ENCODE measurements at places on chromosomes 5 and 9.
A peak's percentile ranks its signal among the peaks of the same experiment; 100 is the strongest.

- DNase-seq, result no peak
These were observed 157.2 kb downstream of the MED10 start for GRCh38 chr5:6221141-6221626.

DNA sequence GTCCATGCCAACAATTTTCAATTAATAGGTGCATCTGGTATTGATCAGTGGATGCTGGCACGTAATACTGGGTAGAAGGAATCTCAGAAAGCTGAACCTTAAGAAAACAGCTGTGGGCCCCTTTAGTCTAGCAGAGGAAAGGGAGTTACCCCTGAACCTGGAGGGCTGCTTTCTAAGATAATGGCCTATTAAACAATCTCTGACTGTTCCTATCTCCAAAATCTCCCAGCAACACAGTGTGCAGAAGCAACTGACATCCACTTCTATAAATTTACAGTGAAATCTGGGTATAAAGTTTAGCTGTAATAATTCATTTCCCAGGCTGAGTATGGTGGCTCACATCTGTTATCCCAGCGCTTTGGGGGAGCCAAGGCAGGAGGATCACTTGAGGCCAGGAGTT lies 198.8 kb downstream of the MAPKAP1 start:
- no peak for DNase-seq

- no peak for DNase-seq
These were observed 6.1 kb downstream of the NSMF start for GRCh38 chr9:137452761-137453642.

DNA sequence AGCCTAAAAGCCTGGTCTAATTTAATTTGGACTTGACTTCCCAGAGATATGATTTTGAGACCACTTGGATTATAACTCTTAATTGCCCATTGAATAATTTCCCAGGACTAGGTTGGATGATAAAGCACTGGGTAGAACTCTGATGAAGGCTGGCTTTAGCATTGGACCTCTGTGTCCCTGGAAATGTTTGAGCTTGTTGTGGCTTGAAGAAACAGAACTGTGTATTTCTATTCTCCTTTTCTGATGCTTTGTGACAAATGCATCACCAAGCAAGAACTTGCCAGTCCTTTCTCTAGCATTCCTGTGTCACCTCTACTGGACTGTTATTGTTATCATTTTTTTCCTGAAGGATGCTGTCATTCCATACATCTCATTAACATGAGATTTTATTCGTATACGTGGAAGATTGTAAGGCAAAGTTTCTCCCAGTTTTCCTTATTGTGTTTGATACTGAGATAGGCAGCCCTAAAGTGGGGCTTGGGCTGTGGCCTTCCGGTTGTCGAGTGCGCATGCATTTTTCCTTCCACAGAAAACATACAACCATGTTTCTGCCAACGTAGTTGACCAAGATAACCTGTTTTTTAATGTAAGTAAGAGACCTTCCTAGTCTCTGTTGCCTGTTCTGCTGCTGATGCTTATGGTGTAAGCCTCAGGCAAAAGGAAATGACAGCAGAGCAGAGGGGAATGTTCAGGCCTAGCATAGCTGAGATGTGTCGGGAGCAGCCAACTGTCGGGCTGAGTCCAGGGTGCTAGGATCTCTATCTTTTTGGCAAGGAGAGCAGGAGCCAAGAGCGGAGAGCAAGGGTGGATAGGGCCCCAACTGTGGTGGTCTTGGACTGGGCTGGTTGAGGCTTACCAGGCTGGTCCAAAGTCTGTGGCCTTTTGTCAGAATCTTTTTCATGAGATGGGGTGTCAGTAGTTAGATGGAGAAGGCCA lies 2.3 kb downstream of the NTRK2 start:
- no peak for DNase-seq

DNA sequence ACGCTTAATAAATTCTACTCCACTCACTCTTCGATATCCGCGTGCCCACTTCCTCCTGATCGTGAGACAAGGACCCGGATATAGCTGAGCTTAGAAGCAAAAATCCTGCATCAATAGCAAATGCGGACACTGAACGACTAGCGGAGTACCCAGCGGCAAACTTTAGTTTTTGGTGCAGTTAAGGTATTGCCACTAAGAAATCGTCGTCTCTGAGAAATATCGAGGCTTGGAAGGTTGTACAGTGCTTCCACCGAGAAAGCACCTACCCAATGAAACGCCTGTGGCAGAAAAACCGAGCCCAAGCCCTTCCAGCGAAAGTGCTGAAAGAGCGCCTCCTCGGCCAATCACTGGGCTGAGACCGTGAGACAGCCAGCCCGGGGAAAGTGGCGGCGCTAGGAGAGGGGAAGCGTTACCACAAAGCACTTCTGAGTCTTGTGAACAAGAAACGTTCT lies 32.2 kb downstream of the ANXA2R start:
- peak; percentile 94 for DNase-seq

- no peak for DNase-seq
These were observed 21.2 kb upstream of the PANK3 start for GRCh38 chr5:168600409-168600808.

DNA sequence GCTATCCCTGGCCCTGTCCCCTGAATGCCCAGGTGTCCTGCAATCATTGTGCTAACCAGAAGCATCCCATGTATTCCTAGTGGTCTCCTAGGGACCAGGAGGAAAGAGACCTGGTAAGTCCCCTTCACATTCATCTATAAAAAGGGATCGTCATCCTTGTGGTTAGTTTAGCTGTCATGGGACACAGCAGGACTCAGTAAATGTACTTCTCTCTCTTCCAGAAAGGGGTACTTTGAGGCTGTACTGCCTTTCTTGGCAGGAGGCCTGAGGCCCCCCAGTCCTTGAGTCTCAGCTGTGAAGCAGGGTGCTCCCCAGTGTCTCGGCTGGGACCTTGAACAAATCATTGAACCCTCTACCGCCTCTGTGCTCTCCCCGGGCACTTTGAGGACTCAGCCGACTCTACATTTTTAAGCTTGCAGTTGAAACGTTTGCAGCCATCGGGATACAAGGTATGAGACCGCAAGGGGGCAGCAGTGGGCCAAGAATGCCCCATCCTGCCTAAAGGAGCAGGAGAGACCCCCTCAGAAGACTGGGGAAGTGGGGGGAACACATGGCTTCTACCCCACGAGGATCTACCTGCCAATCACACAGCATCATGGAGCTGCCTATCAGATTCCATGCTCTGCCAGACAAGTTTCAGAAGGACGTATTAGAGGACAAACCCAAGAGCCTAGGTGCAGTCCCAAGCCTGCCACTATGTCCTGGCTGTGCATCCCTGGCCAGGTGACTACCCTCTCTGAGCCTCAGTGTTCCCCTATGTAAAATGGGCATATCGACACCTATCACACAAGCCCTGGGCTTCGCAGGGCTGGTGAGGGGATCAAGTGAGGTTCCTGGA lies 2.4 kb upstream of the PHYKPL start:
- DNase-seq, result peak; percentile 80

GRCh38 chr9:107213561-107214028 lies 69.5 kb upstream of the RAD23B start:
- peak; percentile 85 for DNase-seq

- DNase-seq, result peak; percentile 43
These were observed 225.9 kb downstream of the PIK3R1 start for GRCh38 chr5:68441309-68442073.

GRCh38 chr5:132669966-132670882 lies 3.6 kb upstream of the IL4 start:
- DNase-seq, result no peak

DNA sequence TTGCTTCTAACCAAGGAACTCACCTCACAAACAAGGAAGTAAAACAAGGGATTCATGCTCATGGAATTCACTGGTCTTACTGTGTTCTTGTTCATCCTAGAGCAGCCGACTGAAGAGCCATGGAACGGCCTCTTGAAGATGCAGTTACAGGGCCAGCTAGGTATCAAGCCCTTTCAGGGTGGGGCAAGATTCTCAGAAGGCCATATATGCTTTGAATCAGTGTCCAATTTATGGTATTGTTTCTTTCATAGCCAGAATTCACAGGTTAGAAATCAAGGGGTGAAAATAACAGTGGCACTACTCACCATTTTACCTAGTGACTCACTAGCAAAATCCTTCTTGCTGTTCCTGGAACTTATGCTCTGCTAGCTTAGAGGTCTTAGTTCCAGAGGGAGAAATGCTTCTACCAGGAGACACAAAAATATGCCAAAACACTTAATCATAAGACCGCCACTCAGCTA lies 159.5 kb upstream of the CDH10 start:
- DNase-seq, result no peak

- no peak for DNase-seq
These were observed 43.7 kb upstream of the HAND1 start for GRCh38 chr5:154521756-154522155.

DNA sequence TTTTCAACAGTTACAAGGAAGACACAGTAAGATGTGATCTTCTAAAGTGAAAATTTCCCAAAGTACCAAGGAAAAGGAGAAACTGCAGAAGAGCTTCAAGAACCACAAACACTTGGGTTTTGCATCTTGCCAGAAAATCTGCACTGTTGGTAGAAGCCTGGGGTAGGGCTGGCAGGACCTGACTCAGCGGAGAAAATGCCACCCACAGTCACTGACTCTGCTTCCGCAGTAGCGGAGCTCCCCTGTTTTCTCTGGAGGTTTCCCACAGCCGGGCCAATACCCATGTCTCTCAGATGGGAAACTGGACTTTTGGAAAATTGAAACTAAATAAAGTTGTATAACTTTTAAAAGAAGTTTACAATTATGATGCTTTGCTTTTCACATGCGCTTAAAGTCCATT lies 104.2 kb downstream of the MEF2C start:
- no peak for DNase-seq

GRCh38 chr9:79757881-79758669 lies 186.3 kb downstream of the TLE4 start:
- no peak for DNase-seq

DNA sequence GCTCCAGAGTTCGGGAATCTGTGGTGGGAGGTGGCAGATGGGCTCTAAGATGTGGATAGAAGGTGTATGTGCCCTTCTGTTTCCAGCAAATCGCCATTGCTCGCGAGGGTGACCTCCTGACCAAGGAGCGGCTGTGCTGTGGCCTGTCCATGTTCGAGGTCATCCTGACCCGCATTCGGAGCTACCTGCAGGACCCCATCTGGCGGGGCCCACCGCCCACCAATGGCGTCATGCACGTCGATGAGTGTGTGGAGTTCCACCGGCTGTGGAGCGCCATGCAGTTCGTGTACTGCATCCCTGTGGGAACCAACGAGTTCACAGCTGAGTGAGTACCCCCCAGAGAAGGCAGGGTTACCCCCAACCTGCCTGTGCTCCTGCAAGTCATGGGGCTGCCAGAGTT lies 70.9 kb upstream of the NIPAL4 start:
- DNase-seq, result no peak

DNA sequence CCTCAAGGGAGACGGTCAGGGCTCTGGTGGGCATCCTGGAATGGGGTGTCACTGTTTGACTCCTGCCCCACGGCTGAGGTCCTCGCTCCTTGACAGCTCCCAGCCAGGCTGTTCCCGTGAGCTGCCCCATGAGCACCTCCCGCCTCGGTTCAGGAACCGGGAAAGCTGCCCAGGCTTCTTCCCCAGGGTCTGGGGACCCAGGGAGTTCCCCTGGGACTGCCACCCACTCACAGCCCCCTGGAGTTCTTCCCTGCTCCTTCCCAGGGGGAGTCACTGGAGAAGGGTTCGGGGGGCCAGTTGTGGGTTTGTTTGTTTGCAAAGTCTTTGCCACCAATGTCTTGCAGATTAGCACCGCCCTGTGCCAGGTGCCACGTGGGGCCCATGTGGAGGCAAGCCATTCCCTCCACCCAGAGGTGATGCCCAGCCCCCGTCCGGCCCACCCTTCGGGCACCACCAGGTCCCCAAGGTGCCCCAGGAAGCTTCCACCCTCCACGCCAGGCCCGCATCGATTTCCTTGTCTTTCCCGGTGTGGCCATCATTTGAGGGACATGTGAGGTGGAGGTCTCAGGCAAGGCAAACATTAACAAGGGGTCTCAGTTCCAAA lies 1.3 kb downstream of the PLPP7 start:
- DNase-seq, result no peak

DNA sequence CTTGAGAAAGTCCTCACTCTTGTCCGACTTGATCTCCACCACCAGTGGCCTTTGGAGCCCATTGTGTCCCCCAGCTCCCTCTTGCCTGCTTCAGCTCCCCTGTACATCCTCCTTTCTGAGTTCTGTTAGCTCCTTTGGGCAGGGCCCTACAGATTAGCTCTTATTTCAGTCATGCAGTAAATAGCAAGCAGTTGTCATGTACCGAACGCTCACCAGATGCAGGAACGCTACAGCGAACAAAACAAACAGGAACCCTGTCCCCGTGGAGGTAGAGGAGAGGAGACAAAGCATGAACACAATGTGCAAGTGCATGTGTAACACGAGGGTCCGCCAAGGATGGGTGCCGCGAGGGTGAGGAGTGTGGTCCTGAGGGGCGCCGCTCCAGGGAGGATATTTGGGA lies 111.3 kb downstream of the PDZD2 start:
- DNase-seq, result no peak

GRCh38 chr5:146751781-146752401 lies 126.7 kb downstream of the PPP2R2B start:
- DNase-seq, result peak; percentile 83

GRCh38 chr9:136975644-136976043 lies 1.7 kb upstream of the PTGDS start:
- DNase-seq, result peak; percentile 44

DNA sequence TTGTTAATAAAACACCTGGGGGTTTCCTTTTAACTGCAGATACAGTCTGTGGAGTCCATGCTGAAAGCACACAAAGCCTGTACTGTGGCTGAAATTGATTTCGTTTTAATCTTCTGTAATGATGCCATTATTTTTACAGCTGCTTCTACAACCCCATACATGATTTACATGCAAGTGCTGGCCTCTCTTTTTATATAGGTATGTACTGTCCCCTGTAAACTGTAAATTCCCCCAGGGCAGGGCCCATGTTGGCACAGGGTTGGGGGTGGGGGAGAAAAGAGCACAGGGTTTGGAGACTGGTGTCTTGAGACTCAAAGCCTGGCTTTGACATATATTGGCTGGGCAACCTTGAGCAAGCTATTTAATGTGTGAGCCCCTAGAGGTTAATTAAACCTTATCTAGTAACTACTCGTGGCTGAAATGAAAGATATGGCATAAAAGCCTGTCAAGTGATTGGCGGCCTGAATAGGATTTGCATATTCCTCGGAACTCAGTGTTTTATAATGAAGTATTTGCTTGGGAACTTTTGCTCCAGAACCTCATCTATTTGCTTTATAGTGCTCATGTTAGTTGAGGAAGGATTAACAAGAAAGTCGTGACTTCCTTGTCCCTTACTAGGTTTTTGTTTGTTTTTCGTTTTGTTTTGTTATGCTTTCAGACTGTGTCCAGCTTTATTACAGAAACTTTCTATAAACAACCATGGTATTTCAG lies 34.0 kb downstream of the KLF4 start:
- DNase-seq, result no peak

GRCh38 chr9:91782708-91783214 lies 167.3 kb downstream of the ROR2 start:
- no peak for DNase-seq

DNA sequence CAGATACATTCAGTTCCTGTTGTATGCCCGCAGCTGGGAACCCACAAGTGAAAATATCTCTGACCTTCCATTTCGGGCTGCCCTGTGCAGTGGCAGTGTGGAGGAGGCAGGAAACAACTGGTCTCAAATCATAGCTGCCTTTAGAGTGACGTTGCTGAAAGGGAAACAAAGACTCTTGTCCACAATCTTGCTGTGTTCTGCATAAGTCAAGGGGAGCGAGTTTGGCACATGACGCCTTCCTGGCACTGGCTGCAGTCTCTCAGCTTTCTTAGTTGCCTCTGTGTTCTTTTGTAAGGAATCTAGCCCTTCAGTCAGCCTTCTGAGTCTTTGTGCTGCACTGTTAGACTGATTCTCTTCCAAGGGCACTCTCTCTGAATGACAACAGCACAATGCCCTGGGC lies 24.0 kb downstream of the ADAMTS16 start:
- DNase-seq, result no peak

- DNase-seq, result no peak
These were observed 6.2 kb downstream of the LNPEP start for GRCh38 chr5:96942078-96942477.

Data from GM12865 (cell line).